Occipital lobe (tissue), 3 donors: ENCODE measurements at places on chromosomes 11 and 22.
A peak's percentile ranks its signal among the peaks of the same experiment; 100 is the strongest.

- no peak for DNase-seq
These were observed 4.7 kb upstream of the ST3GAL4 start for GRCh38 chr11:126350836-126351235.

- no peak for DNase-seq
These were observed 728 bp downstream of the CTTN start for GRCh38 chr11:70398834-70399680.

GRCh38 chr11:58616594-58616993 lies 5.9 kb upstream of the CNTF start:
- no peak for DNase-seq

GRCh38 chr11:44578279-44578678 lies 12.8 kb downstream of the CD82 start:
- no peak for DNase-seq

DNA sequence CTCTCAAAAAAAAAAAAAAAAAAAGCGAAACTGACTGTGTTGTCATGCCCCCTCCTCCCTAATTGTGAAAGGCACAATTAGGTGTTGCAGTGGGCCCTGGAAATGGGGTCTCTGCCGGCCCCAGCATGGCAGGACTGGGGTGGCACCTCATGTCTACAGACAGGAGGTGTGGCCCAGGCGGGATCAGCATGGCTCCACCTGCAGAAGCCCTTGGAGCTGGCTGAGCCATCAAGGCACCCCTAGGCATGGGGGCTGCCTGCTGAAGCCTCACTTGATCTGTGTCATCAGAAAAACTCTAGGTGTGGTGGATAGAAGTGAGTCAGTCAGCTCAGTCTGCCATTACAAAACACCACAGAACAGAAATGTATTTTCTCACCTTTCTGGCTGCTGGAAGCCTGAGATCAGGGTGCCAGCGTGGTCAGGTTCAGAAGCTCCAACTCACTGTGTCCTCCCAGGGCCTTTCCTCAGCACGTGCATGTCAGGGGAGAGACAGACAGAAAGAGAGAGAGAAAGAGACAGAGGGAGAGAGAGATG lies 10.1 kb upstream of the B4GALNT4 start:
- DNase-seq, result no peak

GRCh38 chr11:122229481-122230384 lies 113.7 kb upstream of the BLID start:
- peak; percentile 64 for DNase-seq
